ENCODE measurements at places on chromosomes 1 and 21.

- no peak for DNase-seq
Measured at GRCh38 chr21:31262728-31263127, 81.3 kb downstream of the TIAM1 start.

DNA sequence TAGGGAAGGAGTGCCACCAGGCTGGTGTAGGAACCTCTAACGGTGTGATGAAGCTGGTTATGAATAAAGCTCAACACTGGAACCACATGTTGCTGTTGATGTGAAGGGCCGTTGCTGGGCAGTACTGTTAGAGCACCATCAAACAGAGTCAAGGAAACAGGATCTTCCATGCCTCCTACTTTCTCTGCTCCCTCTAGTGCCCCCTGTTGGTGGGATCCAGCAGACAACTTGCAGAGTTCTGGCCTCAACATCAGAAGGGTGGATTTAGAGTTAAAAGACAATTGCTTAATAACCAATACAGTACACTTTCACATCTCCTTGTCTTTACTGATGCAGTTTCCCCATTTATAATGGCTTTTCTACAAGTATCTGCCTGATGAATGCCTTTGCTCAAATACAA is 336.4 kb downstream of the NTNG1 start:
- no peak for DNase-seq

DNA sequence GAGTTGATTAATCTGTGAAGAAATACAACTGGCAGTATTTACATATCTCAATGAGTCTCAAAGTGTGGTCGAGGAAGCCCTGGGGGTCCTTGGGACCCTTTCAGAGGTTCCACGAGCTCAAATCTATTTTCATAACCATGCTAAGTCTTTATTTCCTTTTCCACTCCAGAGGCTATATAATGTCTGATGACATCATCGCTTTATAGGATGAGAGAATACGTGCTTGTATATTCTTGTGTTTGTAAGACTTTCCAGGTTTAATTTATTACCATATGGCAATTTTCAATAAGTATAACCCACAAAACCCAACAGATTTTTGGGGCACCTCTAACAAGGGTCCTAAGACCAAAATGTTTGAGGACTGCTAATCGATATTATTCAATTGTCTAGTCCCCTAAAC is 1.4 kb upstream of the SLC19A2 start:
- no peak for DNase-seq

DNA sequence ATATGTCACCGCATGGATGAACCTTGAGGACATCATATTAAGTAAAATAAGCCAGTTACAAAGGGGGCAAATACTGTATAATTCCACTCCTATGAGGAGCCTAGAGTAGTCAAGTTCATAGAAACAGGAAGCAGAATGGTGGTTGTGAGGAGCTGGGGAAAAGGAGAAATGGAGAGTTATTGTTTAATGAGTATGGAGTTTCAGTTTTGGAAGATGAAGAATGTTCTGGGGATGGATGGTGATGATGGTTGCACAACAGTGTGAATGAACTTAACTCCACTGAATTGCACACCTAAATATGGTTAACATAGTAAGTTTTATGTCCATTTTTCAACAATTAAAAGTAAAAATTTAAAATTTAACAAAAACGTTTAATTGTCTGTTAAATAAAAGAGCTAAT is 220.9 kb upstream of the JUN start:
- no peak for DNase-seq

DNA sequence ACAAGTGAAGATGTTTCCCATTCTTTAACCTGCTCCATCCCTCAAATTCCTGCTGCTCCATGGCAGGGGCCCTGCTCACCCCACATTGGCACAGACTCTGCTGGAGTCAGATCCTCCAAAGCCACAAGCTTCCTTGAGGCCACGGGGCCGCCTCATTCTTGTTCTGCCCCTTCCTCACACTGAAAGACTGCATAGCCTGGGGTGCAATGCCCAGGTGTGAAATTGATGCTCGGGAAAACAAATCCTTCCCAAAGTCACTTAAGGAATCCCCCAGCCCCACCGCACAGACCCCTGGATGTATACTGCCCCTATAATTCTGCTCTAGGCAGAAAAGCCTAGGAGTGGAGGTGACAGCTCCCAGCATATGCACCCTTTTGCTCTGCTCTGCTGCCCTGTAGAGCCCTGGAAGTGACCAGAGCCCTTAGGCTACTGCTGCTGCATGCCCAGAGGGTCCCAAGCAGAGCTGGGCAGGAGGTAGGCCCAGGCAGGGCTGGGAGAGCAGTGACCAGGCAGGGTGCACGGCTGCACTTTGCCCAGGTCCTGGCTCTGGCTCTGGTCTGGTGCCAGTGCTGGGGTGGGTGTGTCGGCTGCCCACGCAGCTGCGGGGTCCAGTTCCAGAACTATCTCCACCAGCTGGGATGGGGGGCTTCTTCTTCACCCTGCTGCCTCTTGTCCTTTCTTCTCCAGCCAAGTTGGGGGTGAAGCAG is 1.6 kb downstream of the HES2 start:
- DNase-seq = no peak

- DNase-seq = no peak
Measured at GRCh38 chr1:150559656-150560010, 10.4 kb downstream of the ADAMTSL4 start.
